Hindlimb muscle (tissue), 1 donor: ENCODE measurements at places on chromosomes 3 and 15.

DNA sequence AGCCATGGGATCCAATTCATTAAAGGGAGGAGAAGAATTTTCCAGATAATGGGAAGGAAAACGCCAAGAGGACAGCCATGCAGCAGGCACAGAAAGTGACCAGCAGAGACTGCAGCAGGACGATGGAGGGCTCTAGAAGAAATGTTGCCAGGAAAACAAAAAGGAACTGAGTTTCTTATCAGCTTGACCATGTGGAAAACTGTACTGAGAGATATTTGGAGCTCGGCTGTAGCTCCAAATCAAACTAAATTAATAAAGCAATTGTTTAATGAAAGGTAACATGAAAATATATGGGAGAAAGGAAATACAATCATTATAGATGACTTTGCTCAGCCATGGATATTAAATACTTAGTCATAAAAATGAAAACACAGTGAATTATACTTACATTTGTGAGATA is 63.7 kb downstream of the SSR3 start:
- no peak for DNase-seq

DNA sequence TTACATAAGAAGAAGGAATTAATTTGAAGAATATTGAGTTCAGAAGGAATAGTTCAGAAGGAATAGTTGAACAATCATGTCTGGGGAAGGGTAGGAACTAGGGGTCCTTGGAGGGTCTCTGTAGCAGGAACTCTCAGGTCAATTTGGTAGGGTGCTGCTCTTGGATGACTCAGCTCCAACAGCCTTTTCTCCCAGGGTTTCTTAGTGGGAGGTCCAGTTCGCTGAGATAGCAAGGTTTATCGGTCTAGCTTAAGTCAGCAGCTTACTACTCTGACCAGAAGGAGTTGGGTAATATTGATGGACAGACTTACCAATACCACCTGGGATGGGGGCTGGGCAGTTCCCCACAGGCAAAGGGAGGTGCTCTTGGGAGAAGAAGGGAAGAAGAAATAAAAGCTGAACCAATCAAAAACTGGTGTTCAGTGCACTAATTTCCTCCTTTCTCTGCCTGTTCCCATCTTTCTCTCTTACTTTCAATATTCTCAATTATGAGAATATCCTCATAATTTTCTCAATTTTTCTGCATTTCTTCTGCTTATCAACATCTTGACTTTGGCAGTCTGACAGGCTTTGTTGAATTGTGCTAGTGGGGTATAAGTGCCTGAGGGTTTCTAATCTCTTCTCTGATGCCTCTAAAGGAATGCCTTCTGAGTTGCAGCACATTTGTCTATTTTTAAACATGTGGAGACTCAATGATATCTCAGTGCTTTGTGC is 14.4 kb upstream of the MITF start:
- DNase-seq, result no peak

DNA sequence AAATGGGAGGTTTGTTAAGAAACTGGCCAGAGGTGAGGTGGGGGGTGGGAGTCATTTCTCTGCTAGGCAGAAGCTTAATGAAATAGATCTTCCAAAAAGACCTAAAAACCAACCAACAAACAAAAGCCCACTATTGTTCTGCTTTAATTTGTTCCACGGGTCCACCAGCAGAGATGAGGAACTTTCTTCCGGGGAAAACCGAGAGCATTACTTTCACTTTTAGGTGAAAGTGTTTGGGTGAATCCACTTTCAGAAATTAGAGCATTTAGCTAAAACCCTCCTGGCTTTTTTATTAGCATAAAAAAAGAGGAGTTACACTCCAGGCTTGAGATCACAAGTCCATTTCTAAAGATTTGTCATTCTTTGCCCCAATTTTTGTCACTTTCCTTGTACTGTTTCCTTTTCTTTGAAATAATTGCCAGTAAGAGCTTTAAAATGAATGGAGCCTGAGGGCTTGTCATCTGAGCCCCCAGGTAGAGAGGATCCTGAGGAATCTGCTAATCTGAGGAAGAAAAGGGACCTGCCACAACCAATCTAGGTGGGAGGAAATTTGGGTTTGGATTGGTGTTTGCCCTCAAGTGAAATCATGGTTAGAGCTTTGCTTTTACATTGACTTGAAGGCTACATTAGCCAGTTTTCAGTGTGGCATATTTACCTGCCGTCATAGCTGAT is 667.6 kb downstream of the NAALADL2 start:
- peak; percentile 6 for DNase-seq

- DNase-seq, result no peak
These were observed 759.9 kb upstream of the ALCAM start for GRCh38 chr3:104606812-104607211.

DNA sequence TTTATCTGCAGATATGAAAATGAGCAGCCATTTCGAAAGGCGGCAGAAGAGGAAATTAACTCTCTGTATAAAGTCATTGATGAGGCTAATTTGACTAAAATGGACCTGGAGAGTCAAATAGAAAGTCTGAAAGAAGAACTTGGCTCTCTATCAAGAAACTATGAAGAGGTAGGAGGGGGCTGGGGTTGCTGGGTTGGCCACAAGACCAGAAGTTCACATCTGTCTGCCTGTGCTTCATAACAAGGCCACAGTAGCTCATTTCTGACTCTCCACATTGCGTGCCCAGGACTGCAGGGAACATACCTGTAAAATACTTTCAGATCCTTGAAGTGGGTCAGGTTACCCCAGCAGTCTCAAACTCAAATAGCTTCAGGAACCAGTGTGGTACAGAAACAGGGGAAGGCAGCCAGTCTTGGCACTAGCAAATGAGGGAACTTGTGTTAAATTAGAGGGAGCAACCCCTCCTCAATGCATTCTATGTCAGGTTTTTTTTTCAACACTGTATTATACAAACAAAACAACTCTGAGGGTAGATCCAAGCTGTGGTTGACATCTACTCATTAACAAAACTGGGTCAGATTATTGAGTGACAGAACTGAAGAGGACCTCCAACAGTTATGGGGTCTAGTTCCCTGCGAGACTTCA is 48.7 kb downstream of the BFSP2 start:
- DNase-seq, result no peak

GRCh38 chr3:181629711-181630110 is 82.0 kb upstream of the SOX2 start:
- DNase-seq, result no peak

DNA sequence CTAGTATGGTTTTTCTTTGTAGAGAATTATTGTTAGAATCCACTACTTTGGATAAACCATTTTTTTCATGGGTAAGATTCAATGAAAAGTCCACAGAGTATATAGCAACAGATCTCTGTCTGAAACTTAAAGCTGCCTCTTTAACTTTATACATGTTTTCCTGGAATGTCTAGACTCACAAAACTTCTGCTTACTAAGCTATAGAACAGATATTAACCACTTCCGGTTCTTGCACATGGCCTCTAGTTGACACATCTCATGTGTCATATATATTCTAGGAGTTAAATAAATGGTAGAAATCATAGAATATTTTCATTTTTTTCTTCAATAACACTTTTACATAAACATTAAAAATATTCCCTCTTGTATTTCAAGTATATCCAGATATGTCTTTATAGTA is 1693.9 kb downstream of the SI start:
- no peak for DNase-seq

GRCh38 chr15:47477341-47477740 is 240.0 kb upstream of the SEMA6D start:
- no peak for DNase-seq

DNA sequence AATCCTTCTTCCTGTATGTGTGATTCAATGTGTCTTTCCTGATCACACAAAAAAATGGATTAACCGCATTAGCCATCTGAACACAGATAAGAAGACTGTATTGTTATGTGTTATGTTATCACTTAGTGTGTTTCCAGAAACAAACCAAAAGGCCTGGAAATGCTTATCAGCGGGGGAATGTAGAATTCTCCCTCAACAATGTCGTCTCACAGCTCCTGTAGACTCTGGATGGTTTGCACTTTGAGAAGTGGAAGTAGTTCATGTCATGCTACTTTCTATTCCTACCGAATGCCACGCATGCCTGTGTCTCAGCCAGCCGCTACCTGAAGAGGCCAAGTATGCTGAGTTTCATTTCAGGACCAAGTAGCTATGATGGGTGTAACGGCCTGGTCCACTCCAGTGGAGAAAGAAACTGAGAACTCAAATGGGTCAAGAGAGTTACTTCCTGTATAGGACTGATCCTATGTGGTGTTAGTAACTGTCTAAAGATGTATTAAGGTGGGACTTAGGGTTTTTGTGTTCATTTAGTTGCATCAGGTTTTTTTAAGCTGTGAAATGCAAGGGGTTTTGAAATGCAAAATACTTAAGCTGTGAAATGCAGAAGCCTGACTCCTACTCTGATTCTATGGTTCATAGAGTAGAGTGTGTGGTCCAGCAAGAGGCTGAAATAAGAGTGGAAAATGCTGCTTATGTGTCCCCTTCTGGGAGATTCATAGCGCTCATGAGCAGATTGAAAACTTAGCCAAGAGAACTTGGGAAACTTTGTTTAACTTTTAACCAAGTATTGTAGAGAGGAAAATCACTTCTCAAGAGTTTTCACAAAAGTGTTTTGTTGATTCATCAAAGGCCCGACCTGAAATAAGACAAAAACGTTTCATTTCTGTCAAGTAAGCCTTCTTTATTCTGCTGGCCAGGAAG is 118.5 kb upstream of the LMOD3 start:
- DNase-seq, result peak; percentile 11

DNA sequence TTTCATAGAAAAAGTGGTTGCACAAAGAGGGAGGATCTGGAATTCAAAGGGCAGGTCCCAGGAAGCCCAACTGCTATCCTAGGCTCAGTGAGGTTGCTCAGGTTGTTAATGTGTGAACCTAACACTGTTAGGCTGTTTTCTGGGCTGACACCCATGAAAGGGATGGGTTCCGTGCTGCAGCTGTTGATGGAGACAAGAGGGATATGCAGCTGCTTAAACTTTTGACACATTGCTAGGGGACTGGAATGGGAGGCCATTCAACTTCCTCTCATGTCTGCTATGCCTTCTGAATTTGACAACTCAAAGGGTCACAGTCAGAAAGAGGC is 198.0 kb upstream of the NR2E3 start:
- peak; percentile 63 for DNase-seq

GRCh38 chr15:60460931-60461330 is 18.0 kb downstream of the ICE2 start:
- DNase-seq, result no peak

GRCh38 chr3:196502775-196503195 is 783 bp downstream of the RNF168 start:
- peak; percentile 59 for DNase-seq

- DNase-seq, result no peak
These were observed 8.2 kb downstream of the NDUFB4 start for GRCh38 chr3:120604382-120604781.

GRCh38 chr3:30059240-30059639 is 547.2 kb upstream of the TGFBR2 start:
- no peak for DNase-seq

GRCh38 chr3:81521855-81522254 is 239.6 kb downstream of the GBE1 start:
- DNase-seq, result no peak

GRCh38 chr3:124815781-124816180 is 71.4 kb downstream of the ITGB5 start:
- no peak for DNase-seq
